ENCODE measurements at places on chromosomes 5 and 9.
A peak's percentile ranks its signal among the peaks of the same experiment; 100 is the strongest.

DNA sequence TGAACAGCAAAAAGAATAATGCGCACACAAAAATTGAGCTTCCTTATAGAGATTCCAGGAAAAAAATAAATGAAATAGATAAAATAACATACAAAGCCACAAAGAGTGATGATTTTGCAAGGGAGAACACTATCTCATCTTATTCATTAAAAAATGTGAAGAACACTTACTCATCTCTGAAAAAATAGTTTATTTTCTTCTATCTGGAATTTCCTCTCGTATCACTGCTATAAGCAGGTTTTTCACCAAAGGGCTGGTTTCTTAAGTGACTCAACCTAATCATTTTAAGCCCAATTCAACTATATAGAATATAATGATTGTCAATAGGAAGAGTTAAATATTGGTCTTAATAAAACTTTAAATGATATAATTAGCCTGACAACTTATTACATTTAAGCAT, 504.9 kb downstream of the NR2F1-AS1 start:
- DNase-seq = peak; percentile 71

GRCh38 chr9:4842734-4843133, 50.0 kb downstream of the RCL1 start:
- DNase-seq = no peak

DNA sequence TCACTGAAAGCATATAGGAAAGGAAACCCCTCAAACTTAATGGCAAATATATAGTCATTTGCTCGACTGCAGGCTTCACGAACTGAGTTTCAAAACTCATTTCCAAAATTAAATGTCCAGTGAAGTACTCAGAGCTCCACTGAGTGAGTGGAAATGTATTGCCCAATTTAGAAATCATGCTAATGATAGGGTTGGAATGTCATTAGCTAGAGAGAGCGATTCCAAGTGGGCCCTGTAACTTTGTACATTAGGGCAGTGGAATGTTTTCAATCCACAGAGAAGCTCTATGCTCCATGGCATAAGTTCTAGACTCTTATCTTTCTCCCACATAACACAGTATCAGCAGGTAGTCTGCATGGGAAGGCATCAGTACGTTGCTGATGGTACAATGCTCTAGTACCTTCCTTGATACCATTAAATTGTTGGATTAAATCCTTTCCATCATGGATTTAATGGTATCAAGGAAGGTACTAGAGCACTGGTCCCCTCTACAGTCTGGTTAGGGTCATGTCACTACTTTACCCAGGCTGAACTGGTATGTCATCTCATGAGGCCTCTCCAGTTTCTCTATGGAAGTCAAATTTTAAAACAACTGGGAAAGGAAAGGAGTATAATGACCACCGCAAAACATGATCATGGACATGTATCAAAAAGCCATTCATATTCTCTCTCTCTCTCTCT, 183.2 kb upstream of the RASEF start:
- DNase-seq = no peak

- no peak for DNase-seq
Observed at GRCh38 chr9:27258662-27259061, 38.3 kb downstream of the EQTN start.

DNA sequence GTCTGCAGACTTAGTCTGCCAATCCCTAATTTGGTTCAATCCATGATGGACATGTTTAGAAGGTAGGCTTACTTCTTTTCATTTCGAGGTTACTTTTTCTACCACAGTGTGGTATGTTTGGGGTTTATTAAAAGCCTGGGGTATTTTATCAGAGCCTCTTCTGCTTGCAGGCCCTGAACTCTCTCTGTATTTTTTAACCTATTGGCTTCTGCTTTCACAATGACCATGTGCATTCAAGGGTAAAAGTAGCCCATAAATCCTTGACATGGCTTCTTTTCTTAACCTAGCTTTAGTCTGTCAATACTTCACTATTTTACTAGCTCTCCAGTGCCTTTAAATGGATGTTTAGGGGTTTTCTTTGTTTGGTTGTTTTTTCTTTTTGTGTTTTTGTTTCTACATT, 286.6 kb downstream of the FER start:
- DNase-seq = no peak

DNA sequence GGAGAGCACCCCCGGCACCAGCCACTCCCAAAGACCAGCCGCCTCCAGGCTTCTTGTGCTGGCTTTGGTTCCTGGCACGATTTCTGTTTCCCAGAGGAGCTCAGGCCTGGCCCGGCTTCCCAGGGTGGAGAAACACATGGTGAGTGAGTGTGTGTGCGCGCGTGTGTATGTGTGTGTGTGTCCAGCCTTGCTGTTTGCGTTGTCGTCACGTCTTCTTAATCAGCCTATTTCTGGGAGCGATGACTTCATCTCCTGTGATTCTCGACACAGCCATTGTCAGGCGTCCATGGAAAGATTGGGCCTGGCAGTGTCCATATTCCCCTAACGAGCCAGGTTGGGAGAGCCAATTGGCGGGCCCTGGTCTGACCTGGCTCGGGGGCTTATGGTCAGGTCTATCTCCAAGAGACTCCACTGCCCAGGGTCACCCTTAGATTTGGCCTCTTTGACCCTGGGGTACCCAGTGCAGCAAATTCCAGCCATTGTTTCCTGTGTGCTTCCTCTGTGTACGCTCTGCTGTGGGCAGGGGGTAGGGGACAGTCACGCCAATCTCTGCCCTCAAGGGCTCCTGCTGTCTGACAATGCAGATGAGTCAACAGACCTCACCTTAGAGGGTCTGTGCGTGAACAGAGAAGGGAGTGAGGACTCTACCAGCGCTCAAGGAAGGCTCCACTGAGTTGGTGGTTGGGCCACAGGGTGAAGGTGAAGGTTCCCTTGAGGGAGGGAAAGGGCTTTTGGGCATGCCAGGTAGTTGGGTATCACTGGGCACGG, 73.8 kb downstream of the DAB2IP start:
- peak; percentile 79 for DNase-seq

GRCh38 chr5:144510845-144511579, 340.3 kb downstream of the KCTD16 start:
- no peak for DNase-seq

DNA sequence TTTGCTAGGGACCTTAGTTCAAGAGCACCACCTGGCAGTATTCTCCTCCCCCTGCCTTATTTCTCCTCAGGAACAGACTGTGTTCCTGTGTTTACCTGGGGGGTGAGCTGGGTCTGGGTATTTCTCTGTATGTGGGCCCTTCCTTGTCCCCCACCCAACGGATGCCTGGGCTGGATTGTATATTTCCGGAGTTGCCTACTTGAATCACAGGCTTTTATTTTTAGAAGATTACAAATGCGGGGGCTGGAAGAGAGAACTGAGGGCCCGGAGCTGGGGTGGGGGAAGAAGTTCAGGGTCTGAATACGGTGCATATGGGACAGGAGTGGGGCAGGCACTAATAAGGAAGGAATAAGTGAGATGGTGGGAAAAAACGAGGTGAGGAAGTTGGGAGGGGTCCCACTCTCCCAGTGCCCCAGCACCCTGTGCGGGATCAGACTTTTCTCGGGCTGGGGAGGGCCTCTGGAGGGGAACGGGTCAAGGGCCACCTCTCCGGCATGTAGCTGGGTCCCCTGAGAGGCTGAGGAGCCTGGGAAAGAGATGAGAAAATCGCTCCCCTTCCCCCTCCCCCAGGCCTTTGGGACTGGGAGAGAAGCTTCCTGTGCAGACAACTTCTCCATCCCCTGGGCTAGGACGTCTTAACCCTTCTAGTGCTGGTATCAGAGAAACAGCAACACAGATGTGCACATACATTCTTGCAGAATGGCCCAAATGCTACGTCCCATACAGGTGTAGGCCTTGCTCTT, 42.1 kb downstream of the PCDH1 start:
- DNase-seq = peak; percentile 63

DNA sequence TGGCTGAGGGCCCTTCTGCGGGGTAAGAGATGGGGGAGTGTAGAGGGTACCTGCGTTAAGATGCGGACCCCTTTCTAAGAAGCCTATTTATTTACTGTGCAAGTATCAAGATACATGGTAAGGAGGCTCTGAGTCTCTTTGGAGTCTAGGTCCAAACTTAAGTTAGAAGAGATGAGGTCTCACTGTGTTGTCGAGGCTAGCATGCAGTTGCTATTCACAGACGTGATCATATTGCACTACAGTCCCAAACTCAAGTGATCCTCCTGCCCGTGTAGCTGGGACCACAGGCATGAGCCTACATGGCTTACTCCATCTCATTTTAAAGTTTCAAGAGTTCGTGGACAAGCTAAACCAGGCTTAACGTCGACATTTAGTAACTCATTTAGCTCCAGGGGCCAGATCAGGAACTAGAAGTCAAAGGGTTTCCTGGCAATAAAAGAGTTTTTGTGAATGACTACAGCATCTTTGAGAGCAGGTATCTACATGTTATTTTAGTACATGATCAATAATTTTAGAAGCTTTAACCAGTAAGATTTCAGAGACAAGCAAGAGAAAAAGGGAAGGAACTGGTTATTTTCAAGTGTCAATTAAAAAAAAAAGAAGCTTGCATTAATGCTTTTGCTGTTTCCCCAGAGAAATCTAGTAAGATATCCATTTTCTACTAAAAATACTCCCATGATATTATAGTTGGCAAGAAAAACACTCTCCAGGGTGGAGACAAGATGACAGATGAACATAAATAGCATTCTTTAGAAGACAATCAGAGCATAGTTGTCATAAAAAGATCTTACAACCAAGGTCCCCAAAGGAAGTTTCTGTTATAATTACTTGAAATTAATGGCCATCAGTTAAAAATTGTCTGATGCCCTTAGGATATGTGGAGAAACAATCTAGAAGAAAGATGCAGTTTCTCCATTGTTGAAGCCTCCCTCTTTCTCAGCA, 141.3 kb downstream of the SCAMP1 start:
- DNase-seq = no peak

DNA sequence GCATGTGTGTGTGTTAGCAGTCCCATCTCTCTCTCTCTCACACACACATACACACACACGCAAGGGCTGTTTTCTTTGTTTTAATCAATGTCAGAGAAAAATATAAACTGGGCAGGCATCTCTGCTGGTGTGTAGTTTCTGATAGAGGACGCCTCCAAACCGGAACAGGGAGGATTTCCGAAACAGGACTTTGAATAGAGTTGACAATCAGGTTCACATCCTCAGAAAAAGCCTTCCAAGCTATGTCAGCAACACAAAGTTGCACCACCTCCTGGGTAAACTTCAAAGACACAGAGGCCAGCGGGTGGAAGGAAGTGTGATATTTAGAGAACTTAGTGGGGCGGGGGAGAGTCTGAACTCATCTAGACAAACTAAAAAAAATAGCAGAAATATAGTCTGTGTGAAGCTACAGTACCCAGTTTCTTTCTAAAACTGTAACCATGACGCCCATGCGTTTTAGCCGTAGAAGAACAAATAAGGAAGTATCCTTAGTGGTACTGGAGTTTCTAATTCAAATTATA, 1.2 kb downstream of the ST8SIA4 start:
- DNase-seq = no peak

DNA sequence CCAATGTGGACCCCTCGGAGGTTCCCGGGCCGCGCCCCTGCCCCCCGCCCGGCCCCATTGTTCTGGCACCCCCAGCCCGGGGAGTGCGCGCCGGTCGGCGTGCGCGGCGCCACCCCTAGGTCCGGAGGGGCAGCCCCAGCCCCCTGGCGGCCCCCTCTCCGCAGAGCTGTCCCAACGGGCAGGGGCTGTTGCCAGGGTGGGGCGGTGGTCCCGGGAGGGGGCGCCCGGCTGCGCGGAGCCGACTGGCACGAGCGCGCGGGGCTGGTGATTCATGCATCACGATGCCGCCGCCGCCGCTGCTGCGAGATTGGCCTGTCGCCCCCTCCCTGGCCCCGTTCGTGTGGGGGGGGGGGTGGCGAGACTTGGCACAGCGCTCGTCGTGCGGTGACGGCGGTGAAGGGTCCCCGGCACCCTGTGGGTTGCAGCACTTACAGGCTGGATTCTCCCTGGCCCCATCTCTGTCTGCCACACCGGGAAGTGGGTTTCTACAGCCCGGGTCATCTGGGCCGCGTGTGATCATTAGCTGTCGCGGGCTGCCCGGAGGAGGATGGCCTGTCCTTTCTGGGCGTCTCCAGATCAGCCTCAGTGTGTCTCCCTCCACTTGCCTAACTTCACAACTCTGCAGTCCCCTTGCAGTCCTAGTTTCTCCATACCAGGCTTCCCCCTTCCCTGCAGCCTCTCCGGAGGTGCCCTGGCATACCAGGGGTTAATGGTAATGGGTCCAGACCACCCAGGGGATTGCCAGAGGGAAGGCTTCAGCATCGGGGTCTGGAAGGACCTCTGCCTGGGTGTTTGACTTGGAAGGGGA, 858 bp downstream of the NCS1 start:
- DNase-seq = no peak

DNA sequence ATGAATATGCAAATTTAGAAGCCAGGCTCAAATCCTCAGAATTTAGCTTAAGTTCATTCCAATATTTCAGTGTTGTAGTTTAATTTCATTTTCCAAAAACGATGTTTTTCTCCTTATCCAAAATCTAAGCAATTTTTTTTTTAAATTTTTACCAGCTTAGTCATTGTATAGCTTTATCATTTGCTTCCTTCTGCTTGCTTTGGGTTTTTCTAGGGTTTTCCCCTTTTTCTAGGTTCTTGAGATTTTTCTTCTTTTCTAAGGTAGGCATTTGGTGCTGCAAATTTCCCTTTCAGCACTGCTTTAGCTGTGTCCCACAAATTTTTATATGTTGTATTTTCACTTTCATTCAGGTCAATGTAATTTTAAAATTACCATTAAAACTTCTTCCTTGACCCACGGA, 34.4 kb upstream of the CCDC112 start:
- no peak for DNase-seq

- DNase-seq = no peak
Observed at GRCh38 chr9:120900824-120901223, 23.8 kb upstream of the PHF19 start.

- peak; percentile 95 for DNase-seq
Observed at GRCh38 chr9:18379073-18379811, 94.7 kb upstream of the ADAMTSL1 start.

GRCh38 chr9:37415011-37415719, 7.3 kb upstream of the GRHPR start:
- peak; percentile 77 for DNase-seq

DNA sequence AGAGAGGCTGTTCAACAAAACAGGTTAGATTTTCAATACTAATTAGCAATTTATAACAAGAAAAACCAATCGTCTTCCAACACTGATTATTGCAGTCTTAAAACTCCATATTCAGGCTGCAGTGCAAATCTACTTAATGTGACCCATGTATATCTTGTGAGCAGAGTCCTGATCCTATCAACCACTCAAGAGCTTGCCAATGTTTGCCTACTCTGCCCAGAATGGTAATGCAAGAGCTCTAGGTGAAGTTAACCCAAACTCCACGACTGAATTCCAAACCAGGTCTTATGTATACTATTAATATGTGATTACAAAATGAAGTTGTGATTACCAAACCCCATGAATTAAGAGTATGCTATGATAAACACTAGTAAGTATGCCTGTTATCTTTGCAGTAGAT, 17.1 kb downstream of the EFNA5 start:
- no peak for DNase-seq

GRCh38 chr5:2724831-2725230, 26.6 kb downstream of the IRX2 start:
- DNase-seq = no peak

Measured in choroid plexus epithelial cell (primary cell).